ENCODE measurements at places on chromosomes 5 and 9.
A peak's percentile ranks its signal among the peaks of the same experiment; 100 is the strongest.

- H3K27ac ChIP-seq: no peak overlapping the region
- no peak overlapping the region for H3K4me3 ChIP-seq
- H3K36me3 ChIP-seq: no peaks in the 10 kb centered on the region
- no peak for DNase-seq
These were observed 120.5 kb downstream of the TUSC1 start for GRCh38 chr9:25557645-25558300.

DNA sequence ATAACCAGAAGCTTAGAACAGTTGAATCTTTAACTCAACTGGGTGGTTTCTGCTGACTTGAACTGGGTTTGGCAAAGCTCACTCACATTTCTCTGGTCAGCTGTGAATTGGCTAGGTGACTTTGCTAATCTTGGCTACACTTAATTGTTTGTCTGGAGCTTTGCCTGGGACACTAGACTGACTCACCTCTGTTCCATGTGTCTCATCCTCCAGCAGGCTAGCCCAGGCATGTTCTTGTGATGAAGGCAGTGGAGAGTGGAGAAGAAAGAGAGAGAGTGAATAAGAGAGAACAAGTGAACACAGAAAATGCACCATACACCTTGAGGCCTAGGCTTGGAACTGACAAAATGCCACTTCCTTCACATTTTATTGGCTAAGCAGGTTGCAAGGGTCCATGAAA lies 32.6 kb downstream of the SPATA31D1 start:
- no peak overlapping the region for H3K4me3 ChIP-seq
- no peaks in the 10 kb centered on the region for H3K36me3 ChIP-seq
- DNase-seq: peak; percentile 83
- H3K27ac ChIP-seq: peak overlapping the region; percentile 73
- no peaks in the 10 kb centered on the region for H3K27me3 ChIP-seq

DNA sequence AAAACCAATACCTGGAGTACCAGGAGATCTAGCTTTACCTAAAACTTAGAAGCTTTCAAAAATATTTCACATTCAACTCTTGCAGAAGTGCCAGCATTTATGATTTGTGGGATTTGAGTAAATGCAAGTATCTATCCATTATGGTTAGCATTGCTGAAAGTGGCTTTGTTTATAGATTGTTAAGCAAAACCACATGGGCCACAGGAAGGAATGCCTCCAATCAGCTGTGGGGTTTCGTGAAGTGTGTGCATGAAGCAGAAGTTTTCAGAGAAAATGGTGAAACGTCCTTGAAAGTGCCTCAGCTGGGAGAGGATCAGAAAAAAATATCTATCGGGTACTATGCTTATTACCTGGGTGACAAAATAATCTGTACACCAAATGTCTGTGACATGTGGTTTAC lies 4.2 kb downstream of the LECT2 start:
- peak; percentile 33 for DNase-seq
- no peak overlapping the region for H3K27ac ChIP-seq
- no peaks in the 10 kb centered on the region for H3K36me3 ChIP-seq
- H3K27me3 ChIP-seq: no peaks in the 10 kb centered on the region

- H3K36me3 ChIP-seq: no peaks in the 10 kb centered on the region
- DNase-seq: peak; percentile 20
- H3K4me1 ChIP-seq: no peaks in the 10 kb centered on the region
These were observed 102.0 kb downstream of the ZNF462 start for GRCh38 chr9:106964822-106965525.

GRCh38 chr5:112109331-112110007 lies 309.6 kb downstream of the EPB41L4A start:
- no peak overlapping the region for H3K4me3 ChIP-seq
- no peaks in the 10 kb centered on the region for H3K27me3 ChIP-seq
- H3K36me3 ChIP-seq: no peaks in the 10 kb centered on the region
- no peak overlapping the region for H3K27ac ChIP-seq

DNA sequence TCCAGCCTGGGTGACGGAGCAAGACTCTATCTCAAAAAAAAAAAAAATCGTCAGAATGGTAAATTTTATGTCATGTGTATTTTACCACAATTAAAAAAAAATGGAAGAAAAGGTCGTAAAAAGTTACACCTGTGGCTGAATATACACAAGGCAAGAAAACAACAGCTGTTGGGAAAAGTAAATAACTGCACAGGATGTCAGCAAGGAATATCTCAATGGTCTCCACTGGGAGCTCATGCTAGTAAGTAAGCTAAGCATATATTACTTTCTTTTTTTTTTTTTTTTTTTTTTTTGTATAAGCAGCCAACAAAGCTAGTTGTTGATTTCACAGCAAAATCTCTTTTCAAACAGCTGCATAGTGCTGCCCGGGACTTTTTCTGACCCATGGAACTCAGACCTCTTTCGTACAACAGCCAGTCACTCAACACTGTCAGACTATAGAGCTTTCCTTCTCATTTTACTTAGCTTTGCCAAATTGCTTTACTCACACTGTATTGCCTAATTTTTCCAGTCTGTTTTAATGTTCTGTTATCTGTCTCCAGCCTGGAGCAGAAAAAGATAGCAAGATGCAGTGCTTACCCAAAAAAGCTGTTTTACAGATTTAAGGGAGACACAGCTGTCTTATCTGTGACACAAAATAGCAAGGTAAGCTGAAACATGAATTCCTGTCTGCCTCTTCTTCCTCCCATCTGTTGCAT lies 175.9 kb downstream of the ENC1 start:
- H3K27me3 ChIP-seq: peaks cover 4% of the 10 kb centered on the region
- H3K27ac ChIP-seq: no peak overlapping the region
- H3K36me3 ChIP-seq: no peaks in the 10 kb centered on the region
- peak; percentile 47 for DNase-seq
- H3K4me3 ChIP-seq: no peak overlapping the region
- no peaks in the 10 kb centered on the region for H3K4me1 ChIP-seq

GRCh38 chr5:3353561-3353960 lies 242.1 kb upstream of the IRX1 start:
- no peak overlapping the region for H3K27ac ChIP-seq
- no peaks in the 10 kb centered on the region for H3K36me3 ChIP-seq
- no peak overlapping the region for H3K4me3 ChIP-seq
- H3K4me1 ChIP-seq: no peaks in the 10 kb centered on the region
- H3K27me3 ChIP-seq: no peaks in the 10 kb centered on the region

GRCh38 chr5:135193213-135194125 lies 159.4 kb upstream of the PITX1 start:
- no peaks in the 10 kb centered on the region for H3K27me3 ChIP-seq
- no peak overlapping the region for H3K4me3 ChIP-seq
- peak; percentile 84 for DNase-seq
- H3K4me1 ChIP-seq: peaks cover 14% of the 10 kb centered on the region
- H3K27ac ChIP-seq: no peak overlapping the region

All from fibroblast of lung (primary cell).